ENCODE measurements at places on chromosomes 5 and 9.

DNA sequence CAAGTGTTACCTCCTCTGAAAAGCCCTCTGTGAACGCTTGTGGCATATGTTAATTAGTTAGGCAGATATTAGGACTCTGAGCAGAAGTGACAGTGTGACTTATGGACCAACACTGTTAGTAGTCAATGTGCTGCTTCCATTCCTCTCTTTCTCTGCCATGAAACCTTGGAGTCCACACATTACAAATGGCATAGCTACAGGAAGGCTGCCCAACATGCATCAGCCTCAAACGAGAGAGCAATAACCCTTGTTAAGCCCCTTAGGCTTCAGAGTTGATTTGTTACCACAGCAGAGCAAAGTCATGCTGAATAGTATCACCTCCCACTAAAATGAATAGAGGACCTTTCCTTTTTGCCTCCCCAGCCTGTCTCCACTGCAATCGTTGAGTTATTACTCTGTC, 397.7 kb upstream of the SMARCA2 start:
- DNase-seq, result no peak

- DNase-seq, result no peak
These were observed 37.6 kb upstream of the STX17 start for GRCh38 chr9:99868845-99869244.

DNA sequence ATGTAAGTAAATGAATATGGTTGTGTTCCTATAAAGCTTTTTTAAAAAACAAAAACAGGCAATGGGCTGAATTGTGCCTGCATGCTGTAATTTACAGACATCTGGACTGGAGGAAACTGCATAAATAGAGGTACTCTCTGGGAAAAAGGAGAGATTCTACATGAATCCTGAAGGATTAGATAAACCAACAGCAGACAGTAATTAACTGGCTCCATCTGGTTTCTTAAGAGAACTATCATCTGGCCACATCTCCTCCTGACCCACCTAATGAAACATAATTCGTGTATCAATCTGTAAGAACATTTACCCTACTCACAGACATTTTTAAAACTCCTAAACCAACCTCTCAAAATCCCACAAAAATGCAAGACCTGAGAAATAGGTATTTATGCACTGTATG, 528.1 kb upstream of the ST8SIA4 start:
- no peak for DNase-seq

GRCh38 chr5:96262105-96262504, 170.9 kb downstream of the PCSK1 start:
- no peak for DNase-seq

- peak; percentile 37 for DNase-seq
These were observed 16.9 kb upstream of the ZNF366 start for GRCh38 chr5:72523960-72524582.

DNA sequence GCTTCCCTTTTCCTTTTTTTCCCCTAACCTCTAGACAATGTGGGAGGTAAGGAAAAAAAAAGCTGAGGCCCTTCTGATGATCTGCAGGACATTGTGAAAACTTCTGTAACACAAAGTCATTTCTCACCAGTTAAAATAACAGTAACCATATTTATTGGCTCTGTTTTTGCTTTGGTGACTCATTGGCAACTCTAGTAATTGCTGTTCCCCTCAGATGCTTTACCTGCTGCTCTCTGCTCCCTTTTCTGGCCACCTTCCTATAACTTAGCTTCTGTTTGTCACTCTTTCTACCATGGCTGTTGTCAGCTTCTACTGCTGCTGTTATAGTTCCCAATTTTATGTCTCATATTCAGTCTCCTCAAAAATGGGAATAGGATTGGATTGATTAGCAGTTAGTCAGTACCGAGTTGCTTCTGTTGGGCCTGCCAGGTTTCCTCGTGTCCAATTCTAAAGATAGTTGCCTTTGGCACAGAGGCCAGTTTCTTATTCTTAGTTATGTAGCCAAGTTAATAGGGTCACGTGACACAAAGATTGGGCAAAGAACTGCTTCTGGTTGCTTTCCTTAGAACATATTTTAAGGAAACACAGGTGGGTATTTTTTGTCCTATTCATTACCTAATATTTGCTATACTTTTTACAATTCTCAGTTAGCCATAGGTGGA, 16.8 kb downstream of the SCAMP1 start:
- DNase-seq, result no peak

DNA sequence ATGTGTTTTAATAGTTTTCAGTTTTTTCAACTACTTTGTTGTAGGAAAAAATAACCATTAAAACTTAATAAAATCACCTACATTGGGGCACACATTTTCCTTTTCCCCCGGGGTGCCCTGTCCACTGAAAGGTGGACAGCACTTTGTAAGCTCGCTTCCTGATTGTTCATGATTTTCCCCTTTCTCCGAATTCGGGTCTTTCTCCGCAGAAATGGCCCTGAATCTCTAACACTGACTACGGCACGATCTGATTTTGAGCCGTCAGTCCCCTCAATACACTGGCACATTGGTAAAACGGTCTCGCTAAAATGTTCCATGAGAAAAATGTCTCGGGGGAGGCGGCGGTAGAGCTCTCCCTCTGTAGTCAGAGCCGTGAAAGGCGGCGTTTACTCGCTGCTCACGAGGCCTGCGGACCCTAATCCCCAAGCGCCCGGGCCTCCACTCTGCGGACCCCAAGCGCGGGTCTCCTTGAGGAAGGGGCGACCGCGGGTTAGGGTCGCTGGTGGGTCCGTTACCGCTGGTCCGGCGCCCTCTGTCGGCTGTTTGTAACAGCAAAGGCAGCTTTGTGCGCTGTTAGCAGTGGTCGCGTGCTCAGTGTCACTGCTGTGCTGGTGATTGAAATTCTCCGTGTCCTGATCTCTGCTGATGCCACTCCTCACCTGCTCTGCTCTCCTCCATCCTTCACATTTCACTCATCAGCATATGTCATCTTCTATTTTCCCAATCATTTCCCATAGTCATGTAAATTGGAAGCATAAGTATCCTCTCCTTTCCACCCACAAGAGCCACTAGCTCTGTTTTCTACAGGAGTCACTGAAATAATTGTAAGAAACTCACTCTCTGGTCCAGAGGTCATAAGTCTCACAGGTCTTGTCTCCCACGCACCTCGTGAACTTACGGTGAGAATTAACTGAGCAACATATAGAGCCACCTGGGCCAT, 10.8 kb upstream of the IFNA2 start:
- peak; percentile 38 for DNase-seq

GRCh38 chr5:147404706-147405105, 105.2 kb downstream of the DPYSL3 start:
- no peak for DNase-seq

- no peak for DNase-seq
These were observed 18.9 kb downstream of the SEMA4D start for GRCh38 chr9:89478821-89479668.

DNA sequence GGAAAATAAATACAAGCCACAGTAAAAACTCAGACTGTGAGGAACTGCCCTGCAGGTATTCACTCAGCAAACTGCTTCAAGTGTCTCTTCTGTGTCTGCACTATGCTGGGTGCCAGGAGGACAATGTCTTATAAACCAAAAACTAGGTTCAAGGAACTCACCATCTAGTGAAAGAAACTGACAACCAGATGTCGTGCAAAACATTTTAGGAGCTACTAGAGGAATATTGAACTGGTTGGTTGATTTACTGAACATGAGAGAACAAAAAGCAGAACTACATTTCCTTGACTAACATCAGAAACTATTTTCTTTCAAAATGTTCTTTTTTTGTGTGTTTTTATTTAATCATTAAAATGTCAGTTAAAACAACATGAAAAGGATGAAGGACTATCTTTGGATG, 35.2 kb downstream of the ZNF366 start:
- DNase-seq, result no peak

GRCh38 chr5:95916687-95917085, 45.0 kb downstream of the ELL2 start:
- no peak for DNase-seq

GRCh38 chr5:31995714-31996113, 178.4 kb downstream of the GOLPH3 start:
- no peak for DNase-seq

DNA sequence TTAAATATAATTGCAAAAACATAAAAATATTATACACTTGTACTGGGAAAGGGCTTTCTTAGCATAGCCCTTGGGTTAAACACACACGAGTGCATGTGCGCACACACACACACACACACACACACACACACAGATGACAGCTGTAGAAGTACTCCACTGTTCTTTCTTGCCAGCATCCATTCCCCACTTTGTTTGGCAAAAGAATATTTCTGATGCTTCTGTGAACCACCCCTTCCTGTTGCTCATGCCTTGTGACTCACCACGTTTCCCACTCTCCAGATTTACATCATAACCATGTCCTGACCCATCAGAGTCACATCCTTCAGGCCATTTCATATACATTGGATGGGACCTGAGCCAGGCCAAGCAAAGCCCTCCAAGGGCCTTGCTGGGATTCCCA, 280.1 kb downstream of the DNAH5 start:
- no peak for DNase-seq

DNA sequence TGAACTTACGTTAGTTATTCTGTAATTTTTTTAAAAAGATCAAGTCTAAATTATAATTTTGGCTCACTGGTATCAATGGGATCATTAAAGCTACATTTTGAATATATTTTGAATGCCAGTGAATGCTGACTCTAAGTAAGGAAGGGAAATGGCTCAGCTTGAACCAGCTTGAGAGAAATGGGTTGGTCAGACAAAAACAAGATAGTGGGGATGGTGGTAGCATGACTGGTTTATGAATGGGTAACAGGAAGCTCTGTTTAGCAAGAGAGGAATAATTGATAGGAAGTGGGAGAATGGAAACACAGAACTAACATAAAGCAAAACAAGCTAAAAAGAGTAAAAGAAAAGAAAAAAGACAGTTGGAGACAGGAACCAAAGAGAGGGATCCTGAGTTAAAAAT, 220.2 kb downstream of the ADAMTS6 start:
- no peak for DNase-seq

GRCh38 chr9:79116709-79117108, 455.1 kb upstream of the TLE4 start:
- no peak for DNase-seq

DNA sequence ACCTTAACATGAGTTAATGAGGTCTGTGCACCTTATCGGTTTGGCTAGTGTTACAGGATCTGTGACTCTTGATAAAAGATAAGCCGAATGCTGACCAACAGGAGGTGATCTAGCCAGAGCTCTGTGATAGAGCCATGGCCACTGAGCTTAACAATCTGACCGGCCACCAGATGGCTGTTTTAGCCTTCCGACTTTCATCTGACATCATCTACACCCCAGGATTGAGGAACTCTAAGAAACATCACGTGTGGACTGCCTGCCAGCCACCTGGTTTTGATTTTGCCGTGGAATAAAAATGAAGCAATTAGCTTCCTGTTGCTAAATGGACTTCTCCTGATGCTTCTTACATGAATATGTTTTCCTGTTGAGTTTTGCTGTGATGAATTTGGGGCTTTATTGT, 281.3 kb downstream of the CEMIP2 start:
- DNase-seq, result no peak

DNA sequence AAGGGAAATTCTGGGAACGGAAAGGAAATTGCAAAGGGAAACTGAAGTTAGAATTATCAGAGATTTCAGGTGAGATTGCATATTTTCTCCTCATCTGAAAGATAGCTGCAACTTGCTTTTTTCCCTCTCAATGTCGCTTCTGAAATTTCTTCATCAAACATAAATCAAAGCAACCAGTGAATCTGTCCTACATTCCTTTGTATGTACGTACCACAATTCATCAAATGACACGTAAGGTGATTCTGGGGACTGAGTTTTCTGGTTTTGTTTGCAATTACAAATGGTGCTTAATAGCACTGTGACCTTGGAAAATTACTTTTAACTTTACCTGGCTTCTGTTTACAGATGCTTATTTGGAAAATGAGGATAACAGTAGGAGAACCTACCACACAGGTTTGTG, 21.9 kb upstream of the CNOT6 start:
- DNase-seq, result no peak

GRCh38 chr9:74407166-74407565, 90.0 kb upstream of the RORB start:
- DNase-seq, result no peak

DNA sequence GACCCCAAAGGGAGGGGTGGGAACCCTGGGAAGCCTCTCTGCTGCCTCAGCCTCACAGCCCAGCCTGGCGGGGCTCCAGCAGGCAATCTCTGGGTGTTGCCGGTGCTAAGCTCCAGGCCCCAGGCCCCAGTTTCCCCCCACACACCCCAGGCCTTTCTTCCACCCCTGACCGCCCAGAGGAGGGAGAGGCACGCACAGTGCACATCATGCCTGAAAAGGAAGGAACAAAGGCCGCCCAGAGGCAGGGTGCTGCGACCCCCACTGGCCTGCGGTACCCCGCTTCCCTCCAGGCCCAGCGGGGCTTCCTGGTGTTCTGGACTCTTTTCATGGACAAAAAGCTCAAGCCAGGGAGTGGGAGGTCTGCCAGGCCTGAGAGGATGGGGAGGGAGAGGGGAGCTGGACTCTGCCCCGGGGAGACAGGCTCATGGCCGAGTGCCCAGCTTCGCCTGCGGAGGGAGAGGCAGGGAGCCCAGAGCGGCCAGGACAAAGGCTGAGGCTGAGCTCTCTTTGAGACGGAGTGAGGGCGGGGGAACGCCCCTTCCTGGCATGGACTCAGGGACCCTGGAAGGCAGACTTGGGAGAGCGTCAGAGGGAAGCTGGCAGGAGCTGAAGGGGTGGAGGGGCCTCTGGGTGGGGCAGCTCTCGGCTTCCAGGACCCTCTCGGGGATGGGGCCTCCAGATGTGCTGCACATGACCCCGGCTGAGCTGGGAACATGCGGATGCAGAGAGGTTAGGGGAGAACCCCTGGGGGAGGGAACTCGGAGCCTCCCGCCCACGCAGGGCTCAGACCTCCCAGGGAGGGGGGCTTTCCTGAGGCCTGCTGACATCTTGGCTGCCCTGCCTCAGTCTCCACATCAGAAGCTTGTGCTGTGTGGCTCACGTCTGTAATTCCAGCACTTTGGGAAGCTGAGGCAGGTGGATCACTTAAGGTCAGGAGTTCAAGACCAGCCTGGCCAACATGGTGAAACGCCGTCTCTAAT, 1.8 kb upstream of the ENTPD2 start:
- DNase-seq, result peak; percentile 89

DNA sequence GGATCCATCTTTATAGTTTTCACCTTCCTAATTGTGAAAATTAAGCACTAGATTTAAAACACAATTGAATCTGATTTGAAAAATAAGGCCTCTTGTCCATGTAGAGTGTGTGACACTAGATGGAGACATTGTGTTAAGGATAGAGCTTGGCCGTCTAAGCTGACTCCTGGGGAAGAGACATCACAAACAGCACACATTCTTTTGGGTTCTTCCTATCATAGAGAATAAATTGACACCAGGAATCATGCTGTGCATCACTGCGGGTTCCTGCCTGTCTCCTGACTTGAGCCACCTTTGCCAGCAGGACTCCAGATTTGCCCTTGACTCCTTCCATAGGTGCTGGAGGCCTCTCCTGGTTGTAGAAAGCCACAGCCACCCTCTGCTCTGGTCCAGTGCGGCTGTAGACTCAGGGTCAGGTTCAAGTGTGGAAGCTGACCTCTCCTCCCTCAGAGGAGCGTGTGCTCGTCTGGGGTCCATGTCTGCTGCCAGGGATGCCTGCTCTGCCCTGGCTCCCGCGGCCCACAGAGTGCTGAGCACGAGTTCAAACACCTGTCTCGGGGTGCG, 11.2 kb downstream of the ROPN1L start:
- peak; percentile 89 for DNase-seq

- peak; percentile 57 for DNase-seq
These were observed 110.4 kb upstream of the NR5A1 start for GRCh38 chr9:124617477-124618141.

- peak; percentile 34 for DNase-seq
These were observed 62.6 kb downstream of the ANGPTL2 start for GRCh38 chr9:127059765-127060361.
